Memory B cell (primary cell): ENCODE measurements at places on chromosomes 12 and 14.

- DNase-seq, result no peak
Measured at GRCh38 chr14:50985859-50986331, 41.6 kb upstream of the PYGL start.

DNA sequence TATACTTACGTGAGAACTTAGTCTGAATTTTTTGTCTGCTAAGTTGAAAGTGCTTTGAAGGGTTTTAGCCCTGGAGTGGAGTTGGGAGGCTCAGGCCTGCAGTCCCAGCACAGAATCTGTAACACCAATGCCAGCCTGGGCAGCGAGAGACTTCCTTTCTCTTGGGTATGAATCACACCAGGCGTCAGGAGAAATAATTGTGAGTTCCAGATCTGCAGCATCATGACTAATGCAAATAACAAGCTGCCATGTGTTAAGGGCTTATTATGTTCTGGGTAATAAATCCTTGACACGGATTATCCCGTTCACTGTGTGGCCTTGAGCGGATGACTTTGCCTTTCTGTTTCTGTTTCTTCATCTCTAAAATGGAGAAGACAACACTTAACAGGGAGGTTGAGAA is 70.6 kb downstream of the B4GALNT3 start:
- DNase-seq, result no peak

- DNase-seq, result no peak
Measured at GRCh38 chr14:103593577-103593976, 30.8 kb downstream of the COA8 start.

GRCh38 chr12:58356794-58357193 is 415.4 kb downstream of the ATP23 start:
- DNase-seq, result no peak

GRCh38 chr12:63826006-63826585 is 18.4 kb upstream of the SRGAP1 start:
- no peak for DNase-seq

DNA sequence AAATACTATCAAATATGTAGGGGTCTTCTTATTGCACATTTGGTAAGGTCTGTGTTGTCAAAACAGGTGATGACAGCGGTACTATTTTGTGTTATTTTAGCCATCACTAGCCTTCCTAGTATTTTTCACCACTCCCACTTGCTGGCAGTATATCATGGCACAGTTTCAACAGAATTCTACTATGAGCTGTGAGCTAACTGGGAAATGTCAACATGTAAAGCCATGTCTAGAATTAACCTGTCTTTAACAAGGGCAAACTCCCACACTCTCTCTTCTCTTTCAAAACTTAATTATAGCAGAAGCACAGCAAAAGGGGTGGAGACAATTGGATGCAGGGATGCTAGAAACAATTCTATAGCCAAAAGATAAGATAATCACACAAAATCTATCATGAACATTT is 253.4 kb downstream of the PAX9 start:
- no peak for DNase-seq

DNA sequence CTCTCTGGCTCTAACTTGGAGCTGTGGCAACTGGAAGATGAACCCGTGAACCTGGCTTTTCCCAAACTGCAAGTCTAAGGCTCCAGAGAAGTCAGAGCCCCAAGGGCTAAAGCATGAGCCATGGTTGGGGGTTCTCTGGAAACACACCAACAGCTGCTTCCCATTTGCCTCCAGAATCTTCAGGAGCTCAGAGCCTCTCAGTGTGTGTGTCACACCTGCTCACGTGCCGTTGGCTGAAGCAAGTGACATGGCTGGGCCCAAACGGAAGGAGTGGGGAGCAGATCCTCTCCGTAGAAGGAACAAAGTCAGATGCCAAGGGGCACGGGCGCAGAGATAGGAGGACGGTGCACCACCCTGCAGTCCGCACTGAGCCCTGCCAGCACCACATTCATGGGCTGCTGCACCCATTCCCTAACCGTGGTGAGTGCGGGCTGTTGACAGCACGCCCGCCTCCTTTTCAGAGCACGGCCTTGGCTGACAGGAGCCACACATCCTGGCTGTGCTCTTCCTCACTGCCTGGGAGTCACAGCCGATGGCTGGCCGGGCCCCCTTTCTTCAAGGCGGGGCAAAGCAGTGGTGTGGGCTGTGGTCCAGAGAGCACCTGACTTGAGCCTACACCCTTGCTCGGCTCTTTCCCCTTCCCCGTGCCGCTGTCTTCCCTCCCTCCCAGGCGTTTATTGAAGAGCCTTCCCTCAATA is 16.6 kb upstream of the TRAF3 start:
- DNase-seq, result no peak

- no peak for DNase-seq
Measured at GRCh38 chr14:48792376-48793024, 793.7 kb downstream of the RPS29 start.

DNA sequence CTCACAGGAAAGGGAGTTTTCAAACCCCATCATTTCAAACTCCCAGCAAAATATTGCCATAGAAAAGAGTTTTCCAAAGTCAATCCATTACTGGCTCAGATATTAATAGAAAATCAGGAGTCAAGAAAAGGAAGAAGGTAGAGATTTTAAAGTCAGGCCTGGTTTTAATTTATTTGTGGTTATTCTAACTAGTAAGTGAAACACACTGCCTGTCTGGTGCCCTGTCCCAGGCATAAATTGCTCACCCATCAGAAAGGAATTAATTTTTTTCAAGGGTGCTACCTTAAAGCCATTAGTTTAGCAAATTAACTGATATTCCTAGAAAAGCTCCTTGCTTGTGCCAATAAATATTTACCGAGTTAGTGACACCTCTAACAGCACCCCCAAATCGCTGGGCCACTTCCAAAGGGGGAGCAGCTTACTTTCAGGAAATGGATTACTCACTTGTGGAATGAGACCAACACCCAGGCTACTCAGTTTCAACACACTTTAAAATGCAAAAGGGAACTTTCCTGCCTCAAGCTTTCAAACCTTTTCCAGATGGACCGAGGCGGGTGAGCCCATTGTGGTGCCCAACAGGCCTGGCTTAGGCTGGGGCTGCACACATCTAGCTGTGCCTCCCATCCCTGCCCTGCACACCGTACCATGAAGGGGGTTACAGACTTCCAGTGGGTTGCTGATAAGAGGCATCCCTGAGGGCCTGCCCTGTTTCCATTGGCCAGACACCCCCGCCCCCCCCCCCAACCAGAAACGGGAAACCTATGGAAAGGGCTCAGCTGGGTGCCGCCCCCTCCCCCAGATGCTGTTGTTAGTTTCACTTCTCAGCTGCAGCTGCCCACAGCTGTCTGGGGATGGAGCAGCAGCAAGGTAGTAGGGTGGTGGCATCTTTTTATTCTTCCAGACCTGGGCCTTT is 117.2 kb downstream of the SAMD4A start:
- peak; percentile 14 for DNase-seq

- DNase-seq, result no peak
Measured at GRCh38 chr12:108234158-108234557, 105.0 kb downstream of the CMKLR1 start.

DNA sequence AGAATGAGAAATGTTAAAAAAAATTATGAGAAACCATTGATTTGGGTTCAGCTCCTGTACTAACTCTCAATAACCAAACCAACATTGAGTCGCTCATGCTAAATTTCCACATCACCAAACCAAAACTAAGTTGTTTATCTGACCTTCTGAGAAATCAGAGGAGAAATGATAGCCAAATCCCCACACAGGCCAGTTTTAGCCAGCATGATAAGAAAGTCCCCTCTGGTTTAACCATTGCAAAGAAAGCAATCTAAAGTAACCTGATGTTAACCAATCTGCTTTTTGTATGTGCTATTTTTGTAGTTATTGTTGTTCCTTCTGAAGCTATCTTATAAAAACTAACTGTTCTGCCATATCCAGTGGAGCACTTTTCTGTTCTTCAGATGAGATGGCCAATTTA is 599.7 kb downstream of the SLC16A7 start:
- no peak for DNase-seq

GRCh38 chr14:51167587-51168214 is 72.3 kb upstream of the TMX1 start:
- DNase-seq, result no peak

- no peak for DNase-seq
Measured at GRCh38 chr12:74412606-74413230, 124.9 kb upstream of the ATXN7L3B start.

- no peak for DNase-seq
Measured at GRCh38 chr14:34275078-34275477, 187.0 kb downstream of the SPTSSA start.

- no peak for DNase-seq
Measured at GRCh38 chr14:68284333-68284732, 464.8 kb downstream of the RAD51B start.

DNA sequence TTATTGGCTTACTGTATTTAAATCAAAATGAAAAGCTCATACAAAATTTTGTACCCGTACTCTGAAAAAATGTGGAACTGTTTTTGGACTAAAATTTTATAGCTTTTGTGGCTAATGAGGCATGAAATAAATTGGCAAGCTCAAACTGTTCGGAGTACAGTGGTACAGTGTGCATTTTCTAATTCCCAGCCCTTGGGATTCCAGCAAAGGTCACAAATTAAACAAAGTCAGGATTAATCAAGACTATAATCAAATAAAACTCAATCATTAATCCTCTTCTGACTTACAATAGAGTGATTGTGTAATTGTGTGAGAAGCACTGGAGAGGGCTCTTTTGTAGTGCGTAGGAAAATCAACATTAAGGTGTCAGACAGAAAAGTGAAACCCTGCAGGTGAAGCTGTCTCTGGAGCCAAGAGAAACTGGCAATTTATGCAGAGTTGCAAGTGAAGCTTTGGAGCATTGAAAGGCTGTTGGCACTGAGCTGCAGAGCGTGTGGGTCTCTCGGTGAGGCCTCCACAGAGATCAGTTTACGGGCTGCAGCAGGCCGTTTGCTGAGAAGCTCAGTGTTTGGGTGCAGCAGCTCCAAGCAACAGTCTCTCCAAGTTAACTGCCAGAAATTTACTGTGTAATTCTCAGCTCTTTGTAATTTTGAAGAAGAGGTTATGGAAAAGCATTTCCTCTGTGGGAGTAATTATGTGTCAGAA is 275.9 kb downstream of the FBXL14 start:
- DNase-seq, result no peak

DNA sequence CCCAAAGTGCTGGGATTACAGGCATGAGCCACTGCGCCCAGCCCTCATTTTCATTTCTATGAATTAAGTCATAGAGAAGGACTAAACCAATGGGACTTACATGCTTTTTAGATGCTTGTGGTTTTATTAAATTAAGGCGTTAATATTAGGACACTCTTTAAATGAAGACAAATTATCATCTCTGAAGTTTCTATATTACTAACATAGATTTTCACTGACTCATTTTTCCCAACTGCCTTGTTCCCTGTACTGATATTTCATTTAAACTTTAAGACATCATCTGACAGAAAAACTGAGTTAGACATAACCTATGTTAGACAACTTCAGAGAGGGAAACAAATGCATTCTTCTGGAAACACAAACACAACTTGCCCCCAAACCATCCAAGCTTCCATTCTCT is 99.8 kb downstream of the BTG1 start:
- DNase-seq, result no peak

- no peak for DNase-seq
Measured at GRCh38 chr12:67442347-67442841, 173.2 kb downstream of the CAND1 start.

DNA sequence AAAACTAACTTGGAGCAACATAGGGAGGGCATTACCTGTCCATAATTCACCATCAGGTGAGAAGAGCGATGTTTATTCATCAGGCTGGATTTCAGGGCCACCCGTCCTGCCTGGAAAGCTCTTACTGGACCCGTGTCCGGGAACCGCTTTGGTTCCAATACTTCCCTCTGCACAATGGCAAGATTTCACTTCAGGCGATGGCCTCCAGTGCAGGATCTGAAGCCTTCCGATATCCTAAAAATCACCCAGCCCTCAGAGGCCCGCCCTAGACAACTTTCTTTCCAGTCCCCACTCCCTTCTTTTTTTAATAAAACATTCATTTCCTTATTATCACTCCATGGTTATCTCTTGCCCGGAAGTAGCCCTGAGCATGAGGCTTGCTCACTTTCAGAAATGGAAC is 92.5 kb downstream of the BCL11B start:
- no peak for DNase-seq

DNA sequence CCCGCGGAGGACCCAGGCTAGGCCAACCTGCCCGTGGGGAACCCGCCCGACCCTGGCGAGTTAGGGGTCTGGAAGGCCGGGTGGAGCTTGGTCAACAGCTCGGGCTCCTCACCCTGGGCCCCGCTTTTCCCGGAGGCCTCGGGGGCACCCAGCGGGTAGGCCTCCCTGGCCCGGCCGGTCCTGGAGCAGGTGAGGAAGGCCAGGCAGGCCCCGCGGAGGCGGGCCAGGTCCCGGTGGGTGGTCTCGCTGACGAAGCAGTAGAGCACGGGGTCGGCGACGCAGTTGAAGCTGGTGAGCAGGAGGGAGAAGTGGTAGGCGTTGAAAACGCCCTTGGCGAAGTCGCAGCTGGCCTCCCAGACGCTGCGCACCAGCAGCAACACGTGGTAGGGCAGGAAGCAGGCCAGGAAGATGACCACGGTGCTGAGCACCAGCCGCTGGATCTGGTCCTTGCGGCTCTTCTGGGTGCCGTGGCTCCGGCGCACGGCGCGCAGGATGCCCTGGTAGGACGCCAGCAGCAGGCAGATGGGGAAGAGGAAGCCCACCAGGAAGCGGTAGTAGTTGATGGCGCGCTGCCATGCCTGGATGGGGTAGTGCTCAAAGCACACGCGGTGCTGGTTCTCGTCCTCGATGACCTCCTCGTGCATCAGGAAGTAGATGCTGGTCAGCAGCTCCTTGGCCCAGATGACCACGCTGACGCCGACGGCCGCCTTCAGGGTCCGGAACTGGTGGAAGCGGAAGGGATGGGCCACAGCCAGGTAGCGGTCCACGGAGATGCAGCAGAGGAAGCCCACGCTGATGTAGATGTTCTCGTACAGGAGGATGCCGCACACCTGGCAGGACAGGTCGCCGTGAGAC is 10.3 kb downstream of the GPR68 start:
- DNase-seq, result no peak

DNA sequence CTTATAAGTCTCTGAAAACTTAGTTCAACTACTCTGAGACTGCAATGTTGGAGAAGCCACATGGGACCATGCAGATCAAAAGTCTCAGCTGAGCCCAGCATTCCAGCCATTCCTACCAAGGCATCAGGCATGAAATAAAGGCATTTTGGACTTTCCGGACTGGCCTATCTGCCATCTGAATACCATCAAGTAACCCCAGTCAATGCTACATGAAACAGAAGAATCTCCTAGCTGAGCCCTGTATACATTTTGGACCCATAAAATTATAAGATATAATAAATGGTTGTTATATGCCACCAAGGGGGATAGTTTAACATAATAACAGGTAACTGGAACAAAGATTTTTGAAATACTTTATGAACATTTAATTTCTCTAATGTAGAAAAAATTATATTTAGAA is 9.3 kb upstream of the TMEM260 start:
- DNase-seq, result no peak

- DNase-seq, result no peak
Measured at GRCh38 chr12:32743264-32743663, 12.4 kb downstream of the YARS2 start.

- no peak for DNase-seq
Measured at GRCh38 chr12:3203713-3204112, 126.5 kb downstream of the TSPAN9 start.

- DNase-seq, result no peak
Measured at GRCh38 chr12:15155271-15155670, 65.9 kb downstream of the RERG start.

GRCh38 chr12:92191061-92191460 is 45.4 kb upstream of the BTG1 start:
- no peak for DNase-seq

GRCh38 chr12:20361416-20361815 is 6.9 kb upstream of the PDE3A start:
- no peak for DNase-seq
